ENCODE measurements at places on chromosomes 13 and 19.

GRCh38 chr19:49559443-49559842 lies 20.9 kb downstream of the NOSIP start:
- no peak for DNase-seq

DNA sequence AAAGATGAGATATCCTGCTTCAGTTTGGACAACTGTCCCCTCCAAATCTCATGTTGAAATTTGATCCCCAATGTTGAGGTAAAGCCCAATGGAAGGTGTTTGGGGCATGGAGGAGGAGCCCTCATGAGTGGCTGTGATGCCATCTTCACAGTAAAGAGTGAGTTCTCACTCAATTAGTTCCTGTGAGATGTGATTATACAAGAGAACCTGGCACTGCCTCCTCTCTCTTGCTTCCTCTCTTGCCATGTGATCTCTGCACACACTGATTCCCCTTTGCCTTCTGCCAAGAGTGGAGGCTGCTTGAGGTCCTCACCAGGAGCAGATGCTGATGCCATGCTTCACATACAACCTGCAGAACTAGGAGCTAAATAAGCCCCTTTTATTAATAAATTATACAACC lies 86.9 kb downstream of the HSPH1 start:
- DNase-seq: no peak

GRCh38 chr13:28954419-28954725 lies 134.2 kb downstream of the MTUS2 start:
- no peak for DNase-seq

GRCh38 chr13:46165485-46166223 lies 16.3 kb downstream of the LCP1 start:
- DNase-seq: no peak

GRCh38 chr13:85536706-85537105 lies 262.5 kb downstream of the SLITRK6 start:
- DNase-seq: no peak
